CD4-positive, alpha-beta memory T cell (primary cell): ENCODE measurements at places on chromosomes 12 and 14. TPM values are rescaled to one million over a fixed set of nuclear protein-coding genes. Genes with fewer than 3 reads are reported as not detected.

KRT85 gene
- not detected for total RNA-seq

GRIP1 gene
- 3.3 TPM for total RNA-seq

GDF11 gene
- total RNA-seq, result 15.1 TPM

GRCh38 chr14:29940482-29940881, 12.8 kb upstream of the PRKD1 start:
- no peak overlapping the region for H3K4me3 ChIP-seq
- H3K36me3 ChIP-seq, result no peaks in the 10 kb centered on the region
- H3K27me3 ChIP-seq, result no peaks in the 10 kb centered on the region
- DNase-seq, result no peak
- H3K27ac ChIP-seq, result no peak overlapping the region
- H3K4me1 ChIP-seq, result no peaks in the 10 kb centered on the region

DNA sequence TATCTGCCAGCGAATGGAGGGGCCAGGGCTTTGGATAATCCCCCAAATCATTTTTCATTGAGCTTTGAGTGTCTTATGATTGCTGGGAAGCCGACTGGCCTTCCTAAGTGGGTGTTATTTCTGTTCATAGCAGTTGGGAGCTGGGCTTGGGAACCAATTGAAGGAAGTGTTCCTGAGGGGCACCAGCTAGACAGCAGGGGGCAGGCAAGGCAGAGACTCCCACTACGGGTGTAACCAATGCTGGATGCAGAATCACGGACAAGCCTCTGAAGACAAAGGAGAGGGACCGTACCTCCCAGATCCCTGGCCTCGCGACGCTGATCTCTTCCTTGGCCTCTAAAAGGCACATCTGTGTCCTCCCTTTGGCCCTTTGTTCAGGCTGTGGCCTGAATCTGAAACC, 149.0 kb upstream of the PRMT8 start:
- no peak overlapping the region for H3K27ac ChIP-seq
- H3K36me3 ChIP-seq, result no peaks in the 10 kb centered on the region
- H3K4me1 ChIP-seq, result no peaks in the 10 kb centered on the region
- no peaks in the 10 kb centered on the region for H3K27me3 ChIP-seq
- no peak for DNase-seq
- no peak overlapping the region for H3K4me3 ChIP-seq

DNA sequence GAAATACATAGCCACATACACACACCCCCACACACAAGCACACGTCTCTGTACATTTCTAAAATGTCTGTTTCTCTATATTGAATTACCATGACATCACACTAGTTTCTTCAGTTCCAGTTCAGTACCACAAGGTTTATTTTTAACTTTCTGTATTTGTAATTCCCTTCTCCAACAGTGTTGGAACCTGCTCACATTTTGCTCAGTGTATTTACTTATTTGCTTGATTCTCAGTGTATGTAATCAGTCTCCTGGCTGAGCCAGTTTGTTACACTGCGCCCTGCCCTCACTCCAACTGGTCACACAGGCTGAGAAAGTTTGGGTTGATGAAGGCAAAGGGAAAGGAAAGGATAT, 67.1 kb downstream of the MON2 start:
- H3K27me3 ChIP-seq, result no peaks in the 10 kb centered on the region
- peaks cover 27% of the 10 kb centered on the region for H3K36me3 ChIP-seq
- no peak overlapping the region for H3K27ac ChIP-seq
- DNase-seq, result no peak

- no peaks in the 10 kb centered on the region for H3K4me1 ChIP-seq
- DNase-seq, result no peak
- H3K36me3 ChIP-seq, result no peaks in the 10 kb centered on the region
- no peak overlapping the region for H3K27ac ChIP-seq
- H3K27me3 ChIP-seq, result no peaks in the 10 kb centered on the region
Observed at GRCh38 chr14:93778453-93778852, 9.8 kb downstream of the PRIMA1 start.
